ENCODE measurements at places on chromosomes 1 and 21.

GRCh38 chr1:42680921-42681683 lies 1.1 kb upstream of the YBX1 start:
- DNase-seq, result no peak

- DNase-seq, result no peak
These were observed 18.0 kb upstream of the ARHGEF16 start for GRCh38 chr1:3436451-3436850.

- no peak for DNase-seq
These were observed 7.0 kb downstream of the PALMD start for GRCh38 chr1:99652881-99653281.

GRCh38 chr1:160080381-160081100 lies 797 bp upstream of the KCNJ9 start:
- DNase-seq, result no peak

- no peak for DNase-seq
These were observed 67.9 kb downstream of the PHACTR4 start for GRCh38 chr1:28437264-28437923.

- DNase-seq, result no peak
These were observed 46.8 kb downstream of the NPHP4 start for GRCh38 chr1:5945445-5945844.

DNA sequence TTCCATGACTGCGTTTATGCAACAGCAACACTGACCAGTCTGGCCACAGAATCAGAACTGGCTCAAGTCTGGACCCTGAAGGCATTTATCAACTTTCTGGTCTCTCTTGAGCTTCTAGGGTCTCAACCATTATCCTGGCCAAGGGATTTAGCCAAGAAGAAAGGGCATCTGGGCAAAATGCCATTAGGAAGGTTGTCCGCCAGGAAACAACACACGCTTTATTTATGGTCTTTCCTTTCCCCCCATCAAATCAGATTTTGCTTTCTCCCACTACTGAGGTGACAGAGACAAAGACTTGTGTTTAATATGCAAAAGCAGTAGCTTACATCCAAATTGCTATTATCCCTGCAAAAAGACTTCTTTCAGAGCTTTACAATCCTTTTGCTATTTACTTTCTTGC lies 81.6 kb upstream of the PPP2R5A start:
- DNase-seq, result no peak

DNA sequence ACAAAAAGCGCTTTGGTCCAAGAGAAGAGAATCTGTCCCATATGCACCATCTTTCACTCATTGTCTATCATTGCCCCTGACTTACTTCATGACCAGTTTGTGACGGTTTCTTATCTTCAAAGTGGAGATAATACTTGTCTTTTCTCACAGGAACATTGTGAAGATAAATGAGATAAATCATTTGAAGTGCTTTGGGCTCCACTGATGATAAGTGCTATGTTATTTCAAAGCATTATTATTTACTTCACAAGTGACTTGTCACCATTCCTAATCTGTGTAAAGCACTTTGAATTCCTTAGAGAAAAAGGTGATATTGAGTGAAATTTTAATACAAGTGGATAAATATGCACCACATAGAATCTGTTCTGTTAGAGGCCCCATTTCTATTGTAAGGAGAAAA lies 731.6 kb upstream of the PTBP2 start:
- no peak for DNase-seq

- no peak for DNase-seq
These were observed 40.8 kb downstream of the CDCP2 start for GRCh38 chr1:54112027-54112426.

DNA sequence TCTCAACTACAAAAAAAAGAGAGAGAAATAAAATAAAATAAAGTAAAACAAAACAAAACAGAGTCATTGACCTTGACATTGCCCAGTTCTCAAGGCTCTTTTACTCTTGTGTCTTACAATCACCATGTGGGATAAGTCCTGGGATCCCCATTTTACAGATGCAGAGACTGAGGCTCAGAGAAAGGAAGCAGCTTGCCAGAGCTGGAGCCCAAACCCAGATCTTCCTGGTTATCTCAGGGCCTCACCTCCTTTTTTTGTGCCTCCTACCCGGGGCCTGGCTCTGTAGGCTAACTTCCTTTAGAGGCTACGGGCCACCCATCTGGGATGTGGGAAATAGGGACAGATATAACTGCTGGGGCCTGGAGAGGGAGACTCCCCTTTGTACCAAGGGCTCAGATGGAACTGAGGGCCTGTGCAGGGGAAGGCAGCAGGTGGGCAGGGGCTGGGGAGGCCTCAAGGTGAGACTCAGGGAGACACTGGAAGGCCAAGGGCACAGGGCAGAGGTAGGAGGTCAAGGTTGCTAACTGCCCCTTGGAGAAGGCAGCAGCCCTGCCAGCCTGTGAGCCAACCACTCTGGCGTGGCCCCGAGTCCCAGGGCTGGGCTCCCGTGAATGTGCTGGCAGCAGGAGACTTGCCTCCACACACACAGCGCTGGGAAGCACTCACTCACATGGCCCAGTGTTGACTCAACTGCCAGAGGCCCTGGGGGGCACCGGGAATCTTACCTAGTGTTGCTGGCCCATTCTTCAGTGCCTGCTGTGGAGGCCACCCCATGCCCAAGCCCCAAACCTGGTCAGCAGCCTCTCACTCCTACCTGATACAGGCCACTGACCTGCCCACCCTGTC lies 6.5 kb upstream of the ECE1 start:
- DNase-seq, result no peak

DNA sequence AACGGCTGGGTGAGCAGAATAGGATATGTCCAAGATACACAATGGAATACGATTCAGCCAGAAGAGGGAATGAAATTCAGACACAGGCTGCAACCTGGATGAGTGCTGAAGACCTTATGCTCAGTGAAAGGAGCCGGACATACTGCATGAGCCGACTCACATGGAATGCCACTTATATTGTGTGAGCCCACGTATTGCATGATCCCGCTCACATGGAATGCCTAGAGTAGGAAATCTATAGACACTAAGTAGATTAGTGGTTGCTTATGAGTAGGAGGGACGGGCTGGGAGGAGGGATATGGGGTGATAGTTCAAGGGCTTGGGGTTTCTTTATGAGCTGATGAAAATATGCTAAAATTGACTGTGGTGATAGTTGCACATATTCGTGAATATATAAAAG lies 26.8 kb downstream of the TMPRSS2 start:
- no peak for DNase-seq

- DNase-seq, result no peak
These were observed 1.1 kb downstream of the DFFB start for GRCh38 chr1:3858231-3858981.

DNA sequence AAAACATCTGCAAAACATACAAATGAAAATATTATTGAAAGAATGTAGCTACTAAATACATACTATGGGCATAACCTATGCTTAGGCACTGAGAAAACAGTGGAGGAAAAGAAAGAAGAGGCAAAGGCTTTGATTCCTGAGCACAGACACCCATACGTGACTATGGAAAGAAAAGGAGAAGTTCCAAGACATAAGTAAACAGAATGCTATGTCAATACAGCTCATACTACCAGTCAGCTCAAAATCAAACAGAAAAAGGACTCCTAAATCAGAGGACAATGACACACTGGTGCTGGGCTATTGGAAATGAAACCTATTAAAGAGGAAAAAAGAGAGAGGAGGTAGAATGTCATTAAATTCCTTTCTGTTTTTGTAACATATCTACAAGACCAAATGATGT lies 225.4 kb downstream of the SMYD3 start:
- no peak for DNase-seq

DNA sequence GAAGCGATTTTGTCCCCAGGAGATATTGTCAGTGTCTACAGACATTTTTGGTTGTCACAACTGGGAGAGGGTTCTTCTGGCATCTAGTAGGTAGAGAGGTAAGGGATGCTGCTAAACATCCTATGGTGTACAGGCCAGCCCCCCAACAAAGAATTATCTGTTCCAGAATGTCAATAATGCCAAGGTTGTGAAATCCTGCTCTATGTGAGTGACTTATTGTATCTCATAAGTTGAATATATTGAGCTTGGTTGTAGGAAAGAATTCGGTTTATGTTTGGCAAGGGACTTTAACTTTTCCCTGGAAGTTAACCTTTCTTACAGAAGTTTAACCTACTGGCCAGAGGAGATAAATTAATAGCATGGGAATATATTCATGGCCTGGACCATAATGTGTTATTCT lies 52.6 kb upstream of the ANGPTL1 start:
- DNase-seq, result no peak

GRCh38 chr1:203839081-203839480 lies 22.3 kb upstream of the SNRPE start:
- DNase-seq, result no peak

DNA sequence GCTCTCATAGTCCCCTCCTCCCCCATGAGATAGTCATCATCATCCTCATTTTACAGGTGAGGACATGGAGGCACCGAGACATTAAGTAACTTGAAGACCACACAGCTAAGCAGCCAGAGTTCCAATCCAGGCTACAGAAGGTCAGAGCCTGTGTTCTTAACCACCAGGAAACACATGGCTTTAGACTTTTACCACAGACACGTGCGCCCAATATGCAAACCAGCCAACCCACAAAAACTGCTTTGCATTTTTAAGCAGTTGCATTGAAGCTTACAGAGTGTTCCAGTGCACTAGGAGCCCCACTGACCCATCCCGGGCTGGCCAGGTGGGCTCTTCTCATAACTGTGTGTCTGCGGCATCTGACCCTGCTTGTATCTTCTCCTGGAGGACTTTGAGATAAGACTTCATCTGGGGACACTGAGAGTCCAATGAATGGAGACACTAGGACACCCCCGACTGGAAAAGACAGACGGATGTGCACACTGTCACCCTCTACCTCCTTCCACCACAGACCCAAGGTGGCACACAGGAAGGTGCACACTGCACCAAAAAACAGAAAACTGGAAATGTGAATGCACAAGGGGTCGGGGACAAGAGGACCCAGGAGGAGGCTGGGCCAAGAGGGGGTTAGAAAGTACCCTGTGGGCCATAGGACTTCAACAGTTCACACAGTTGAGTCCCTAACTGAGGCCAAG lies 56.4 kb downstream of the ETS2 start:
- no peak for DNase-seq

- DNase-seq, result no peak
These were observed 122.2 kb downstream of the NOS1AP start for GRCh38 chr1:162191396-162192305.

GRCh38 chr1:162007466-162007865 lies 16.2 kb downstream of the OLFML2B start:
- DNase-seq, result no peak

DNA sequence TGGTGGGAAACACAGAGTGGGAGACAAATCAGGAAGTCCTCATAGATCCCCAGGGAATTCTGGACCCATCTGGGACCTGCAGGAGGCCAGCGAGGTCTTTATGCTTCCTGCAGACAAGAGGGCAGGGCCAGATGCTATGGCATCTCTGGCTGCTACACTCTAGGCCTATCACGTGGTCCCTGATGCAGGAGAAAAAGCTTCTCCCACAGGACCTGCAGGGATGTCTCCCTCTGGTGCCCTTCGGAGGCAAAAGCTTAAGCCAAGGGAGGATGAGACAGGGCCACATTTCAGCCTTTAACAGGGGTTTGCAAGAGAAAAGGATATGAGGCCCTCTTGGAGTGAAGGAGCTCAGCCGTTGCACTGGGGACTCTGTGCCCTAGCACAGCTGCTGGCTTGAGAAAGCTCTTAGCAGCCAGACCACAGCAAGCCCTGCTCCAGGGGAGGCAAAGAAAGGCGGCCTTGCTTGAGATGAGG lies 243.0 kb downstream of the C1orf94 start:
- DNase-seq, result no peak

GRCh38 chr1:224704107-224704735 lies 88.1 kb downstream of the CNIH3 start:
- DNase-seq, result no peak

GRCh38 chr1:159921700-159922504 lies 3.4 kb downstream of the TAGLN2 start:
- no peak for DNase-seq

DNA sequence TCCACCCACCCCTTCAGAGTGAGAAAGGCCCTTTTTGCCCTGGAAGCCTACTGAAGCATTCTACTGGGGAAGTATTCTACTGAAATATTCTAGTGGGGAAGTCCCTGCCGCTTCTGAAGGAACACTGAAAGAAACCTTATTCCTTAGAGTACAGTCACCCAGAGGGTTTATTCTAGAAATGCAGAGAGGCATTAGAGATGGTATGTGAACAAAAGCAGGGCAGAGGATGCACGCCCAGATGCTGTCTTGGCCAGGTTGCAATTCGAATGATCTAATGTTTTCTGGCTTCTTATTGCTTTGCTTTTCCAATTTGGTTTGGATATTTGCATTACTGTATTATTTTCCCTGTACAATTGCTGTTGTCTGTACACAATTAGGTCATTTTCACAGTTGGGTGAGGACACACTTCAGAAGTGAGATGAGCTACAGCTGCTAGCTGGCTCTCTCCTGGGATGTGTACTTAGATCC lies 37.1 kb downstream of the CCN1 start:
- DNase-seq, result no peak

GRCh38 chr1:162137179-162137960 lies 67.9 kb downstream of the NOS1AP start:
- DNase-seq, result no peak

DNA sequence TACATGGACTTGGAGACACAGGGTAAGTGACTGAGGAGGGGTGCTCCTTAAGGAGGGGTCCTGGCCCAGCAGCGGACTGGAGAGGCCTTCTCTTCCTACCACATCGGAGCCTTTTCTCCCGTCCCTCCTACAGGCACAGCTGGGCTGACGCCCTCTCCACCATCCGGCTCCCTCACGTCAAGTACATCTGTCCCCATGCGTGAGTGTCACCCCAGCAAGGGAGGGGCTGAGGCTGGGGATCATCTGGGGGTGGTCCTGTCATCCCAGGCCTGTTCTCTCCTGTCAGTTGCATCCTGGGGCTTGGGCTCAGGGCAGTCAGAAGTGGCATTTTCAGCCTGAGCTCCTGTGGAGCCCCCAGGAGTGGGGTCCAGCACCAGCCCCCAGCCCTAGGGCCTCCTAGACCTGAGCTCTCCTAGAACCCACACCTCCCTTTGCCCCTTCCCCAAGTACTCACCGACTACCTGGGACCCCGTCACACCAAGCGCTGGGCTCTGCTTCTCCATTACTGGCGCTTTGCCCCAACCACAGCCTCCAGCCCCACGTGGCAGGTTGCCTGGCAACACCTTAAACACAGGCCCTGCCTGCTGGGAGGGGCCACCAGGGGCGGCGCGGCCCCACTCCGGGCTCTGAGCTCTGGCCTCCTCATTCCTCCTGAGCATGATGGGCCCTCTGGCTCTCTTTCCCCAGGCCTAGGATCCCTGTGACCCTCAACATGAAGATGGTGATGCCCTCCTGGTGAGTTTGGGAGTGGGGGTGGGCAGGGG lies 2.3 kb downstream of the LYPLA2 start:
- no peak for DNase-seq

- no peak for DNase-seq
These were observed 17.5 kb downstream of the VASH2 start for GRCh38 chr1:212967801-212968200.

GRCh38 chr1:59453297-59453968 lies 156.5 kb downstream of the FGGY start:
- DNase-seq, result no peak

Measured in stimulated activated CD4-positive, alpha-beta T cell treated with anti-CD3 and anti-CD28 coated beads, TNF-alpha, amount 100 ng/mL, for 1 hour (primary cell).